Fibroblast of skin of right quadriceps (primary cell): ENCODE measurements at places on chromosomes 6 and 20.

GRCh38 chr20:6482486-6482885 lies 285.0 kb upstream of the BMP2 start:
- DNase-seq, result no peak

DNA sequence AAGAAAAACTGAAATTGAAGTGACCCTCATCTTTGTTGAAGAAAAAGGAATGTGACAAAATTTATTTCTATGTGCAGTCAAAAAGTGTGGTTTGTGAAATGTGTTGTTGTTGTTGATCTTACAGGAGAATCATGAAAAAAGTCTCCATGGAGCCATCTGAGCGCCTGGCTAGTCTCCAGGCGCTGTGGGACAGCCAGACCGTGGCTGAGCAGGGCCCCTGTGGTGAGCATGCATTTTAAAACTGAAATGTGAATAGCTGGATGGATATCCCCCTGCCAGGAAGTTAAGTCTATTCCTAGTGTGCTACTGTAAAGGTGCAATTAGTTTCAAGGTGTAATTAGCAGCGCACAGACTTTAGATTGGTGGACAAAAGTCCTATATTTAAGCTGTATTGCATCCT lies 170.6 kb downstream of the CARMIL1 start:
- DNase-seq, result no peak

DNA sequence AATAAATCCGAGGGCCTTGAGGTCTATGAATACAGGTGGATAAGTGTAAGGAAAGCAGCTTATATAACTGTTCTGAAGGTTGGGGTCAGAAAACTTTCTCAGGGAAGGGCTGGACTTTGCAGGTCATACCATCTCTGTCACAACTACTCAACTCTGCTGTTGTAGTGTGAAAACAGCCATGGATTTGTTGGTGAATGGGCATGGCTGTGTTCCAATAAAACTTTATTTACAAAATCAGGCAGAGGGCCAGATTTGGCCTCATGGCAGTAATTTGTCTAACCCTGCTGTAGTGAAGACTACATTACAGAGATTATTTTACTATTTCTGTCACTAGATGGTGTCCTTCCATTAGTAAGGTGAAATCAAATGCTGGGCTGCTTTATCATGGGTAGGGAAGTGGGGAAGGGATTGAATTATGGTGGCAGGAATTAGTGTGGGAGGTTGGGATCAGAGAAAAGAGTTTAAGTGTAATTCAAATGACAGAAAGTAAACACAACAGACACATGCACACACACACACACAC lies 409.6 kb upstream of the CHD6 start:
- no peak for DNase-seq

GRCh38 chr6:63640062-63640461 lies 4.5 kb downstream of the PHF3 start:
- peak; percentile 72 for DNase-seq

- peak; percentile 21 for DNase-seq
These were observed 12.0 kb upstream of the DDX43 start for GRCh38 chr6:73382462-73383113.

DNA sequence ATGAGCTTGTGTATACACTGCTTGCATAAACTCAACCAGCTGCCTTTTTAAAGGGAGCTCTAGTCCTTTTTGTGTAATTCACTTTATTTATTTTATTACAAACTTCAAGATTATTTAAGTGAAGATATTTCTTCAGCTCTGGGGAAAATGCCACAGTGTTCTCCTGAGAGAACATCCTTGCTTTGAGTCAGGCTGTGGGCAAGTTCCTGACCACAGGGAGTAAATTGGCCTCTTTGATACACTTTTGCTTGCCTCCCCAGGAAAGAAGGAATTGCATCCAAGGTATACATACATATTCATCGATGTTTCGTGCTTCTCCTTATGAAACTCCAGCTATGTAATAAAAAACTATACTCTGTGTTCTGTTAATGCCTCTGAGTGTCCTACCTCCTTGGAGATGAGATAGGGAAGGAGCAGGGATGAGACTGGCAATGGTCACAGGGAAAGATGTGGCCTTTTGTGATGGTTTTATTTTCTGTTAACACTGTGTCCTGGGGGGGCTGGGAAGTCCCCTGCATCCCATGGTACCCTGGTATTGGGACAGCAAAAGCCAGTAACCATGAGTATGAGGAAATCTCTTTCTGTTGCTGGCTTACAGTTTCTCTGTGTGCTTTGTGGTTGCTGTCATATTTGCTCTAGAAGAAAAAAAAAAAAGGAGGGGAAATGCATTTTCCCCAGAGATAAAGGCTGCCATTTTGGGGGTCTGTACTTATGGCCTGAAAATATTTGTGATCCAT lies 15.3 kb downstream of the TNFAIP3 start:
- DNase-seq, result peak; percentile 63

- peak; percentile 90 for DNase-seq
These were observed 62.1 kb downstream of the FOXO3 start for GRCh38 chr6:108622641-108623298.

GRCh38 chr20:50215101-50215690 lies 24.6 kb downstream of the CEBPB start:
- DNase-seq, result peak; percentile 60

DNA sequence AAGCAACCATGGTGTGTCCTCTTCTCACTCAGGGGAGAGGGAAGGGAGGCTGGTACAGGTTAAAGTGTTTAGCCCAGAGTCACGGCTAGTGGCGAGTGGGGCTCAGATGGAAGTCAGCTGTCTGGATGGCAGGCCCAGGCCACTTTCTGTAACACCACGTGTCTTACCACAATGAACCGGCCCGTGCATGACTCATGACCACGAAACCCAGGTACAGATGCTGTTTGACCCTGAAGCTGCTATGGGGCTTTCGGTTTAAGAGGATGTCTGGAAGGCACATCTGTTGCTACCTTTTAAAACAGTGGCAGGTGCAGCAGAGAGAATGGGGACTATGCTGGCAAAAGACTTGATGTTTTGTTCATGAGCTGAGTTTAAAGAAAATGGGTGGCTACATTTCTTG lies 36.5 kb upstream of the MPC1 start:
- DNase-seq, result no peak

GRCh38 chr6:15361197-15361596 lies 115.3 kb downstream of the JARID2 start:
- no peak for DNase-seq

GRCh38 chr6:110878751-110879522 lies 4.4 kb downstream of the AMD1 start:
- DNase-seq, result peak; percentile 36

GRCh38 chr6:44284121-44284520 lies 13.9 kb downstream of the TMEM151B start:
- no peak for DNase-seq

DNA sequence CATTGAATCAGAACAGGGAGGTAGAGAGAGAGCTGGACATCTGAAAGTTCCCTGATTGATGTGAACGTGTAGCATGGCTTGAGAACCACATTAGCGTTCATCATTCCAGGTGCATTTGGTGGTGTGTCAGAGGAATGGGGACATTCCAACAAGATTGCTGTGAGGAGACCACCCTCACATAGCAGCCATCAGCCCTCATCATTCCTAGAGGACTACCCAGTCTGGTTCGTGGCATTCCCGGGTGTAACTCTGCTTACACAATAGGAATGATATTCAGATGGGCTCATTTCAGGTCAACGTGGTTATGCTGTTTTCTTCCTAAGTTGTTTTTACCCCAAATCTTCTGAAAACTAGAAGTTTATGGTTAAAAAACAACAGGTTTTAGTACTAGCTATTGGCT lies 62.2 kb upstream of the KLHL31 start:
- DNase-seq, result peak; percentile 71

DNA sequence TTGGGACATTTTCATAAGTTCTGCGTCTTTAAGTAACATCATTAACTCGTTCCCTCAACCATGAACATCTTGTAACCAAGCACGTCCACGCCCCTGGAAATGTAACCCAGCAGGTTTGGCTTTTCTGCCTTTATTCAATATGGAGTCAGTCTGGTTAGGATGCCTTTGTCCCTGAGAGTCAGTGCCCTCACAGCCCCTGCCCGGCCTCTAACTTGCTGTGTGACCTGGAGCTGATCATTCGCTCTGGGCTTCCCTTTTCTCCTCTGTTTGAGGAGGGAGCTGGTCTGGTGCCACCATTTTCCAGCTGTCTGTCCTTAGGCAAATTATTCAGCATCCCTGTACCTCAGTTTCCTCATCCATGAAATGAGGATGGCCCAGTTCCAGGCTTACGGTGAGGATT lies 26.5 kb upstream of the ANGPT4 start:
- no peak for DNase-seq

GRCh38 chr6:67112120-67112519 lies 1405.1 kb upstream of the EYS start:
- no peak for DNase-seq

DNA sequence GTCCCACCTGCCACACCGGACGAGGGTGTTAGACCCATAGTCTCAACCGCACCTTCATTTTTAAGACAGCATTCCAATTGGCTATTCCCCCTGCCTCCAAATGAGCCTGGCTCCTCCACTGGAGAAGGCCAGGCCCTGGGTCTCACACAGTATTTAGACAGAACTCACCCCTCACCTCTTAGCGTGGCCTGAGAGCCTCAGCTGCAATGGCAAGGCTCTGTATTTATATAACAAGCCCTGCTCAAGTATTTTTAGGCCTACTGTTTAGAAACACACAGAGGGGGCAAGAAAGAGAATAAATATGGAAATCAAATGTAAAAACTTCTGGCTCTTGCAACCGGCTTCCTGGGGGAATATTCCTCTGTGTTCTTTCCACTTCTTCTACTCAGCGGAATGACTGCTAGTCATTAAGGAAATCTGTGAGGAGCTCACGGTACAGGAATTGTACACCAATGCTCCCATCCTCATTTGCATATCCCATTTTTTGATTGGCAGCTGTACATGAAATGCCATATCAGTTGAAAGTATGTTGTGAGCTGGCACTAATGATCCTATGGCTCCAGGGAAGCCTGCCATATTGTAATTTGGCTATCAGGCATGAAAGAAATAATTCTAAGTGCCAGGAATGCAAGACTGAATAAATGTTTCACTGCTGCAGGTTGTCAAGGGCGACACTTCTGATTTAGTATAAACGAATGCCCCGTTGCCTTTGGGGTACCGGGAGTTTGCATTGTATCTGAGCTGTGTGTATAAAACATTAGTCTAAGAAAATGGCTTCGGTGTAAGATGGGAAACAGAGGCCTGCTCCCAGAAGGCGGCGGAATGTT lies 207.5 kb downstream of the ZNF217 start:
- no peak for DNase-seq

GRCh38 chr6:13711733-13712598 lies at the start of gene RANBP9:
Gene RANBP9, minus strand, starts transcription at chr6:13711835. Its CDS starts 330 bp downstream, at chr6:13711505.
- peak; percentile 93 for DNase-seq

- no peak for DNase-seq
These were observed 10.8 kb downstream of the HECA start for GRCh38 chr6:139145661-139146060.

- DNase-seq, result no peak
These were observed 313.2 kb downstream of the TFAP2A start for GRCh38 chr6:10101551-10102252.

GRCh38 chr6:18742406-18742805 lies 355.3 kb downstream of the RNF144B start:
- DNase-seq, result no peak

DNA sequence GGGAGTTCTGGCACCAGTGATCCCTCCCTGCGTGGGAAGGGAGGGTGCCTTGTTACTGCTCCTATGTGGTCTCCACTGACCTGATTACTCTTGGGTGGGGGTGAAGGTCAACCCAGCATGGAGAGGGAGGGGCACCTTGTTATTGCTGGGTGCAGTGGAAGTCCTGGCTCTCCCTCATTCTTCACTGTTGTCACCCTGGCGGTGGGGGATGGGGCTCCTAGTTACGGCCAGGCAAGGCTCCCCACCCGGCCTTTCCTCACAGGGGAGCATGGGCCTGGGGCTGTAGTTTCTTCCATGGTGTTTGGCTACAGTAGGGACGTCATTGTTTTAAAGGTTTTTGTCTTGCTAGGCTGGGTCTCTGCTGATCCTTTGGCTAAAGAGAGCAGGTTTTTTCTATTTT lies 40.8 kb downstream of the PACSIN1 start:
- DNase-seq, result no peak

GRCh38 chr6:40407239-40407638 lies 179.9 kb downstream of the LRFN2 start:
- no peak for DNase-seq

- no peak for DNase-seq
These were observed 782 bp downstream of the TRMT11 start for GRCh38 chr6:125987026-125987617.

GRCh38 chr20:18507218-18508191 lies at the start of gene SEC23B:
Gene SEC23B, plus strand, starts transcription at chr20:18507940. Its CDS starts 2,896 bp downstream, at chr20:18510836.
- DNase-seq, result peak; percentile 96

DNA sequence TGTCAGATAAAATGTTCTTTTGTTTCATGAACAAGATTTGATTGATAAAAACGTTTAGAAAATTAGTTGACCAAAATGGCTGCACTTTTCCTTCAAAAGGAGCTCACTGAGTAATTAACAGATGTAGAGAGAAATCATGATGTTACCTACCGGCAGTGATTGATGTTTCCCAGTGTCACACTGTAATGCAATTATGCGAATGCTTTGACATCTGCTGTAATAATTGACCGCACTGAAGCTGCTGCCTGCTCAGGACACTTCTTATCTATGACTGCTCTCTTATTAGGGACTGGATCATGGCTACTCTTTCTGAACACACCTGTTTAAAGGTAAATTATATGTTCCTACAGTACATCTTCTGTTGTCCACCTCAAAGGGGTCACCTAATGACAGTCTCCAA lies 94.6 kb downstream of the GPR63 start:
- DNase-seq, result no peak

DNA sequence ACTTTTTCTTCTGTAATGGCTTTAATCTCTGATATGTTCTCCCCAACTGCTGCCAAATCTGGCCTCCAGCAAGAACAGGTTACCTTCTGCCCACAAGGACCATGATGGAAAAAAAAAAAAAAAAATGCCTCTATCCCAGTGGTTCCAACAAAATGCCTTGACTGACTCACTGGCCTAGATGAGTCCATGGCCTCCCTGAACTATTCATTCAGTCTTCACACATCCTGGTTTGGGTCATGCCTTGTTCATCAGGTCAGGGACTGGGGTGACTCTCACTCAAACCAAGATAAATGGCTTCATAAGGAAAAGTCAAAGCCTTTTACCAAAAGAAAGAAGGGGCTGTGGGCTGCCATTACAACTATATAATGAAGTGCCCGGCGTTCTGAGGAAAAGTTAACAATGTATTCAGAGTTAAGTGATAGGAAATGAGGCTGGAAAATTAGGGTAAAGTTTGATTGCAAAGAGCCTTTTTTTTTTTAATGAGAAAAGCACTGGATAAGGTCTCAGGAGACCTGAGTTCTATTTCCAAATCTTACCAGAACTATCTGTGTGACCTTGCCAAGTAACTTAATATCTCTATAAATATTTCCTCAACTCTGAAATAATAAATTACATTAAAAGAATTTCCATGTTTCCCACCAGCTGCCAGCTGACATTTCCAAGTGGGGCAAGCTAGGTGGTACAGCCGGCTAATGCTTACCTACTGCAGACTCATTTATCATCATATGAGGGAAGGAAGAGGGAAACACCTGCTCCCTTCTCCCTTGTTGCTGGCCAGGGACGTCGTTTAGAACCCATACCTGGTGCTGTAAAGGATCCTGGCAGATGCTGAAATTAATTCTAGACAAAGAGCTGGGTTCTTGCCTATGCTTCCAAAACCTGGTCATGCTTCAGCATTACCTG lies 380.0 kb upstream of the MARCKS start:
- DNase-seq, result peak; percentile 29

GRCh38 chr6:42726026-42726425 lies 3.6 kb upstream of the PRPH2 start:
- no peak for DNase-seq

GRCh38 chr6:112215488-112216284 lies 38.7 kb downstream of the LAMA4 start:
- DNase-seq, result peak; percentile 80
